Right forelimb (tissue), 1 donor: ENCODE measurements at places on chromosomes 1 and 21.

- no peak for DNase-seq
These were observed 154.8 kb upstream of the RGS18 start for GRCh38 chr1:192003295-192004077.

DNA sequence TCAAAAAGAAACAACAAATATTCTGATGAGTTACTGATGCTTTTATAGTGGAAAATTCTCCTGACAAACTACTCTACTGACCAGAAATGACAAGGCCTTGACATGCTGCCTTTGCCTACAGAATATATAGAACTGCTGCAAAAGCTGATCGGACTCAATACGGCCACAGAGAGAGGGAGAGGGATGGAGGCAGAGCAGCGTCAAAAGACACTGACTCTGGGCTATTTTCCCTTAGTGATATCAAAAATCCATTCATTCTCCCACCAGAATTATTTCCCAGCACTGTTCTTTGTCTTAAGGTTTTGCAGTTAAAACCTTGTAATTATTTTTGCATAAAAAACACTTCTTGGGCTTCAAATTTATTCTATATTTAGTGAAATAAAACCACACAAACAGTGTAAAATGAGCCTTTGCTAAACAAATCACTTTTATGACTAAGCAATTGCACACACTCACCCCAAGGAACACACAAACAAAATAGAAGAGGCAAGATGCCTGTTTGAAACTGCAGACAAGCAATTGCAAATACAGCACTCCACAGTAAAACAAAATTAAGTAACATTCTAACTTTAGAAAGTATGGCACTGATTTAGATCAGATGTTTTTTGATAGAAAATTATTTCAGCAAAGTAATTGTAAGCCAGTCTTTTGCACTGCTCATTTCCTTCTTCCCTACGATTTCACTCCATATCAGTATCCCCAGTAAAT is 1036.4 kb downstream of the ADGRL2 start:
- no peak for DNase-seq

GRCh38 chr1:38730511-38731397 is 128.8 kb downstream of the RRAGC start:
- DNase-seq, result no peak

DNA sequence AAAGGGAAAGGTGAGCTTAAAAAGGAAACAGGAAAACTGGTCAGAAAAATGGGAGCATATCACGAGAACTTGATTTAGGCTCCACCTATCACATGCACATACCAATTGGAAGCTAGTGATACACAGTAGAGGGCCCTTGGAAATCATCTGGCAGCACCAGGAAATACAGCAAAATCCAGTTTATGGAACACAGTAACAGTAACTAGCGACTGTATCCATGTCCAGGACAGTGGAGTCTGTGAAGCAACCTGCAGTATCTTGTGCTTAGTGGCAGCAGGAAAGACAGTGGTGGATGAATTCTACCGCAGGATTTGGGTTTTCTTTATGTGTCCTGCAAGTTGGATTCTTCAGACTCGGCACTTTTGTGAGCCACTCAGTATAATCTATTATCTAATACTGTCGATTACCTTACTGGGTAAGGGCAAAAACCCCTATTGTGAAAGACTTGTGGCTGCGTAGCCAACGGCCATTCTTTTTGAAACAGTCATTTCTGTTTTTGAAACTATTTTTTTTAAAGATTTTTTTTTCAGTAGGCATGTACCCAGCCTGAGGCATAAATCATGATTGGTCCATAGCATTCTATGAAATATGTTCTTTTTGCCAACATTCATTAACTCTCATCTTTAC is 1.6 kb upstream of the KDM4A start:
- no peak for DNase-seq

DNA sequence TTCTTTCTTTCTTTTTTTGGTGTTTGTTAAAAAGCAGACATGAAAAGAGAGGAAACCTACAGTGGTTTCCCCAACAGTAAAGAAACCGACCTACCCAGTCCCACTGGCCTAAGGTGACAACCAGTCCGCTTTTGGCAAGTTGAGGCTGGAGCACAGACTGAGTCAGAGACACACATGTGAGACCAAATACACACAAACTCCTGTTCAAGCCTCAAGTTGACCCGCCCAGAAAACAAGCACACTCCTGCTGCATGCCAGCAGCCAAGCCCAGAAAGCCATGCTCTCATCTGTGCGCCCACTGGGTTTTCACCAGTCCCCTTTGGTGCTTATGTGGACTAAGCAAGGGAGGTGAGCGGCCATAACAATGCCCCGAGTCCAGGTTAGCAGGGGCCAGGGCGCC is 64.6 kb upstream of the GPR153 start:
- no peak for DNase-seq

- DNase-seq, result no peak
These were observed 132.4 kb downstream of the MAP3K21 start for GRCh38 chr1:233459968-233460367.

- DNase-seq, result no peak
These were observed 121.3 kb upstream of the HOOK1 start for GRCh38 chr1:59693406-59693805.

- peak; percentile 89 for DNase-seq
These were observed at the start of gene AKT3 for GRCh38 chr1:243850202-243850451. TSS of gene AKT3 (minus strand) at chr1:243850243. CDS start at chr1:243843170, 7,073 bp downstream.

GRCh38 chr1:17409391-17409811 is 30.1 kb downstream of the RCC2 start:
- DNase-seq, result no peak

DNA sequence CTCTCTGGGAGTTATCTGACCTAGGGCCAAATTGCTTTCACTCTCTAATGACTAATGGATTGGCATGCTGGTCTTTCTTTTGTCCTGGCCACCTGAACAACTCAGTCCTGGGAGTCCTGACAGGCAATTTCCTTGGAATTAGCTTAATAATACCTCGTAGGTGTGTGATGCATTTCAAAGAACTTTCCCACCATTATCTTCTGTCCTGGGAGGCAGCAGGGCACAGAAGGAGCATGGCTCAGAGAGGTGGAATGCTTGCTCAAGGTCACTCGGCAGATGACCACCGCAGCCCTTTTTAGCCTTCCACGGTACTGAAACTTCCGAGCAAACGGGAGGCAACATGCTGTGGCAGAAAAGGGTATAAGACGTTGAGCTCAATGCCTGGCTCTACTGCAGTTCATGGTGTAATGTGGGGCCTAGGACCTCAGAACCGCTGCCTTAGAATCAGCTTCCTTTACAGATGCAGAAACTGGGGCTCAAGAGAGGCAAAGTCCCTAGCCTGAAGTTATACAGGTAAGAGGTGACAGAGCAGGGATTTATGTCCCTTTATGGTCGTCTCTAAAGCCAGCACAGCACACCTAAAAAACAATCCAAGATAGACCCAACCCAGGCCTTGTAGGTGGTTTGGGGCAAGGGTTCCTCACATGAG is 3.2 kb downstream of the ID3 start:
- no peak for DNase-seq

DNA sequence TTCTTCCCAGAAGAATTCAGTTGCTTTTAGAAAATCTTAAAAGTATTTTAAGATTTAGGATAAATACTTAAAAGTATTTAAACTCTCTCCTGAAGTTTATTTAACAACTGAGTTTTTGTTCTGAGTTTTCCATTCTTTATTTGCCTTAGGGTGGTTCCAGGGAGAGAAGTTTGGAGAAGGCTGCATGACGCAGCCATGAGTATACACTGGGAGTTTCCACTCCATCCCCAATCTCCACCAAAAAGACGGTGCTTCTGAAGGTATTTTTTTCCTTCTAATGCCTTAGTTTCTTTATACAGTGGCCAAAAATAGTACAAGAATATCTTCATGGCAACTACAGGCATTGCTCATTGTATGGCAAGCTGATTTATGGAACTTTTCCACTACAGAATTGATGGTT is 122.7 kb downstream of the ST6GALNAC5 start:
- no peak for DNase-seq

- peak; percentile 38 for DNase-seq
These were observed 249.1 kb downstream of the FOXD2 start for GRCh38 chr1:47686731-47687630.

DNA sequence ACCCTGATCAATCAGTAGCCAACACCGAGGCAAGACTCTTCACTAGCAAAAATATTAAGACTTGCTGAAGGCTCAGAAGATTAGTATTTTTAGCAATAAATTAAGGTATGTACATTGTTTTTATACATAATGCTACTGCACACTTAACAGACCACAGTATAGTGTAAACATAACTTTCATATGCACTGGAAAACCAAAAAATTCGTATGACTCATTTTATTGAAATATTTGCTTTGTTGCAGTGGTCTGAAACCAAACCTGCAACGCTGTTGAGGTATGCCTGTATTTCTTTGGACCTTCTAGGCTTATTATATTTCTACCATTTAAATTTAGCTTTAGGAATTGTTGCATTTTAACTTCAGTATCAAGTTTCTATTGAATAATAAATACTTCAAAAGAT is 65.8 kb upstream of the BCL9 start:
- DNase-seq, result no peak

GRCh38 chr1:71834601-71835441 is 447.5 kb downstream of the NEGR1 start:
- DNase-seq, result no peak

DNA sequence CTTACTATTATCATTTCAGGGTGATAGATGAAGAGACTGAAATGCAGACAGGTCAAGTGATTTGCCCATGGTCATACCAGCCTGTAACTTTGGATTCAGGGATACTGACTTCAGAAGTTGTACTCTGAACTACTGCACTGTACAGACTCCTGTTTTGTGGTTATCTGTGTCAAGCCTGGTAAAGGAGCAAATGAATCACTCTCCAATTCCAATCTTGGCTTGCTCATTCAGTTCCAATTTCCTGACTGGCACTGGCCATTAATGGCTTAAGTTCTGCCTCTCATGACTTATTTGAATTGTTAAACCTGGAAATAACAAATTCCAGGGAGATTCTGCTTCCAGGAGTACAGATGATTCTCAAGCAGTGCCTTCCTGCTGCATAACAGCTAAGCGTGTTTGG is 45.4 kb upstream of the PLD5 start:
- DNase-seq, result no peak

- DNase-seq, result no peak
These were observed 2.7 kb downstream of the NSUN4 start for GRCh38 chr1:46343351-46343695.

GRCh38 chr1:178397678-178398077 is 99.1 kb downstream of the CLEC20A start:
- DNase-seq, result no peak

GRCh38 chr1:97138515-97139032 is 417.0 kb downstream of the PTBP2 start:
- DNase-seq, result no peak

- no peak for DNase-seq
These were observed 161.3 kb downstream of the CLEC20A start for GRCh38 chr1:178335426-178335825.

GRCh38 chr1:30511991-30512913 is 211.1 kb downstream of the MATN1 start:
- DNase-seq, result no peak

DNA sequence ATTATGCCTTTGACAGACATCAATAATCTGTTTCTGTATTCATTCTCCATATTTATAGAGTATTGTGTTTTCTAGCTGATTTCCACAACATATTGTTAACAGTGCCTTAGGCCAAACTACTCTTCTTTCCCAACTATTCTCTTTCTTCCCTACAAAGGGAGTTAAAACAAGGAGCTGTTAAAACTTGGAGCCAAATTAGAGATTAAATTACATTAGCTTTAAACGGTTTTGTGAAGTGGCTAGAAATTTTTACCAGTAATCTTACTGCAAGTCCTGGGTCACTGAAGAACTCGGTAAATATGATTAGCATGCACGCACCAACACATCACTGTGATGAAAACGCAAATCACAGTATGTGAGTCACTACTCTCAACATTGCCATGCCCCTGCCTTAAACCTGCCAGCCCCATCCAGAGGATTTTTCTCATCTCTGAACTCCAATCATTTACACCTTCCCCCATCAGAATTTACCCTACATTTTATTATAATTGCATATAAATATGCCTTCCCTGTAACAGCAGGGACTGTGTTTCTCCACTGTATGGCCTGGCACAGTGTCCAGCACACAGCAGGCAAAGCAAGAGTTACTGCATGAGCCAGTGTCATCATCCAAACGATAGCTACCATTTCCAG is 1.5 kb upstream of the PRDX6 start:
- peak; percentile 49 for DNase-seq

DNA sequence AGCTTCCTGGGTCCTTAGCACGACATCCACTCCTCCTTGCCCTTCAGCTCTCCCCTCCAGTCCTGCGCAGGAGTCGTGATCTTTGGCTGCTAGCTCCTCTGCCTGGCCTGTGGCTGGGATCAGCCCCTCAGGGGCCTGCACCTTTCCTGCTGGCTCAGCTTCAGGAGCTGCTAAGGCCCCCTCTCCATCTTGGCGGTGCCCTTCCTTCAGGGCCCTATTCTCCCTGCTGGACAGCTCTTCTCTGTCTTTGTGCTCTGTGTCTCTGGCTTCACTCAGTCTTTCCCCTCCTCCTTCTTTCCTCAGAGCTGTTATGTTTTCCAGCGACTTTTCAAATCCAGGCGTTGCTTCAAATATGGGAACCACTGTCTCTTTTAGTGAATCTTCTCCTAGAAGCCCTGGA is 59.5 kb upstream of the LRRC53 start:
- DNase-seq, result no peak

DNA sequence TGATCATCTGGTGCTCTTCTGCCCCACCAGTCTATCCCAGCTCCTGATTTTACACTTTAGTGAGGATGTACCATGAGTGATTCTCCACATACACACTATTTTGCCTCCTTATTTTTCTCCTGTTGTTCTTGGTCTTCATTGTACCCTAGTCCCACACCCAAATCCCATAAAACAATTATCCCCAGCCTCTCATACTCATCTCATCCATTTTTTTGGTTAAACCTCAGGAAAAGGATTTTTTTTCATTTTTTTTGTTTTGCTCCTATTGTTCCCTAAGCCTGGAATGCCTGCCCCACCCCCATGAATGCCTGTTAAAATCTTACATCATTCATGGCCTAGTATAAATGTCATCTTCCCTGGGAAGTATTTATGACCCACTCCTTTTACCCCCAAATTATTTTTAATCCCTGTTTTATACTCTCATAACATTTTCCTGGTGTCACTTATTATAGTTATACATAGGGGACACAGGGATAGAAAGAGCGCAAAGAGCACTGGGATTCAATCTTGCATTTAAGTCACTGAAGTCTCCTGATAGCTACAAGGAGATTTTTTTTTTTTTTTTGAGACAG is 4.9 kb upstream of the LINGO4 start:
- no peak for DNase-seq

DNA sequence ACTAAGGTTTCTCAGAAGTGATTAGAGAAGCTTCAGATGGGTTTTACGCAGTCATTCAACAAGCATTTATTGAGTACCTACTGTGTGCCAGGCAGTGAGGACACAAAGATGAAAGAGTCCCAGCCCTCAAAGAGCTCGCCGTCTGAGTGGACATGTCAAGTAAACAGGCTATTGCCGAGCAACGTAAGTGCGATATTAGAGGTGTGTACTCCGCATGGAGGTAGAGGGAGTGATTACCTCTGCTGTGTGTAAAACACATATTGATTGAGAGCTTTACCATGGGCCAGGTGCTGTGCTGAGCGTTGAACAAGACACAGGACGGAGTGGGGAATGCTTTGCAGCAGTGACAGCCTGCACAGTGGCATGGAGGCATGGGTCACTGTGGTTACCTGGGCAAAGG is 49.5 kb upstream of the GPR37L1 start:
- DNase-seq, result no peak

- peak; percentile 78 for DNase-seq
These were observed 36.7 kb upstream of the FAM163A start for GRCh38 chr1:179706339-179706941.
